ENCODE measurements at places on chromosomes 16 and 17.

GRCh38 chr17:7290685-7291084 lies 3.8 kb downstream of the YBX2 start:
- DNase-seq: no peak

GRCh38 chr17:81648013-81648706 lies 8.2 kb downstream of the PDE6G start:
- no peak for DNase-seq

DNA sequence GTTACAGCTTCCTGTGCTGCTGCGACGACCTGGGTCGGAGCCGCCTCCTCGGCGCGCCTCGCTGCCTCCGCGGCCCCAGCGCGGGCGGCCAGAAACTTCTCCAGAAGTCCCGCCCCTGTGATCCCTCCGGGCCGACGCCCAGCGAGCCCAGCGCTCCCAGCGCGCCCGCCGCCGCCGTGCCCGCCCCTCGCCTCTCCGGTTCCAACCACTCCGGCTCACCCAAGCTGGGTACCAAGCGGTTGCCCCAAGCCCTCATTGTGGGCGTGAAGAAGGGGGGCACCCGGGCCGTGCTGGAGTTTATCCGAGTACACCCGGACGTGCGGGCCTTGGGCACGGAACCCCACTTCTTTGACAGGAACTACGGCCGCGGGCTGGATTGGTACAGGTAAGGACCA lies 746 bp downstream of the HS3ST2 start:
- DNase-seq: no peak

- DNase-seq: no peak
Observed at GRCh38 chr17:44170499-44171201, at the start of gene ASB16. Gene ASB16 (plus strand): TSS chr17:44170704. CDS start chr17:44170790, 86 bp downstream.

DNA sequence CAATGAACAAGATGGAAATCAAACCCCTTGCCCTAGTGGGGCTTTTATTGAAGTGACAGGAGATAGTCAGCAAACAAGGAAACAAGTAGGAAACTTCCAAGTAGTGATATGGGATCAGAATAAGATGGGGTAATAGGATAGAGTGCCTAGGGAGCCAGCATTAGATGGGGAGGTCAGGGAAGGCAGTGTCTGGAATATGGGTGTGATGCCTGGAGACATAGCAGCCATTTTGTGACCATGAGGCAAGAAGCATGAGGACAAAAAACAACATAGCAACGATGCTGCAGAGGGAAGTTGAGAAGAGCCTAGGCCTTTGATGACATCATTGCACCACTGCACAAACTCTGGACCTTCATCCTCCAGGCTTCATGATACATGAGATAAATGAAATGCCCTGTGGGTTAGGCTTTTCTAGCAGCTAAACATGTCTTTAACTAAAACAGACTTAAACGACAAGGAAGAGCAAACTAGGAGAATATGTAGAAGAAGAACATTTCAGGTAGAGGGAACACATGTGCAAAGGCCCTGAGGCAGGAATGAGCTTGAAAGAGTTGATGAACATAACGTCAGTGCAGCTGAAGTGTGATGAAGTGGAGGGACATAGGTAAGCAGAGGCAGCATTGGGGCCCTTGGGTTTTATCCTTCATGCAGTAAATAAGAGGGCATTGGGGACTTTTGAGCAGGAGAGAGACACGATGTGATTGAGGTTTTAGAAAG lies 18.2 kb upstream of the TMEM11 start:
- no peak for DNase-seq

DNA sequence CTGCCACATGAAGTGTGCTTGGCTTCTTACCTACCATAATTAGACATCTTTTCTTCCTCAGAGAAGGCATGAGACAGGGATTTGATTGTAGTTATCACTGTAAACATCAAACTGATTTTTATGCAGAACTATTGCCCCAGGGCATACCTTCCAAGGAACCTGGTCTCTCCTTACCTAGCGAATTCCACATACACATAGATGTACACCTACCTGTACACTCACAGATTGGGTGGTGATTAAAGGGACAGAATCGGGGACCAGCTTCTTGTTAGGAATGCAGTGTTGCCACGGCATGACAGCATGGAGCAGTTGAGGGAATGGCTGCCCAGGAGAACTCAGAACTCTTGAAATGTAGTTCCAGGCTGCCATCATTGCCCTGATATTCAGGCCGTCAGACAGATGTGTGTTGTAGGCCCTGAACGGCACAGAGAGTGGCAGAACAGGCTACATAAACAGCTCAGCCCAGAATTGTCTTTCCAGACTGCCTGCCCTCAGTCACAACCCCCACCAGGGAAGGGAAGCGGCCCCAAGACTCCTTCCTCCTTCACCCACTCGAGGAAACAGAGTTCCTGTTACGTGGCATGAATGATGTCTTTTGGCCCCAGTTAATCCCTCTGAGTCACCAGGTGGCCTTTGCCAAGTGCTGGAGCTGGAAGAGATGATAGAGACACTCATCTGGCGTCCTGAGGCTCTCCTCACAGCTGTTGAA lies 17.8 kb upstream of the NAGLU start:
- DNase-seq: peak; percentile 58

DNA sequence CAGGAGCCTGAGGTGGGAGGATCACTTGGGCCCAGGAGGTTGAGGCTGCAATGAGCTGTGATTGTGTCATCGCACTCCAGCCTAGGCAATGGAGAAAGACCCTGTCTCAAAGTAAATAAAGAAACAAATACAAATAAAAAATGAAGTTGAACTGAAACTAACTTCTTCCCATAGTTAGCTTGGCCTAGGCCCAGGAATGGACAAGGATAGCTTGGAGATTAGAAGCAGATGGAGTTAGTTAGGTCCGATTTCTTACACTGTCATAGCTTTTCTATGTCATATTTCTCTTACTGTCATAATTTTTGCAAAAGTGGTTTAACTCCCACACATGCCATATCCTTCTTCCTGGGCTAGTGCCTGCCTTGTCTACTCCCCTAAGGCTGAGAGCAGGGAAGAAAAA lies 154.7 kb upstream of the CACNG3 start:
- no peak for DNase-seq

DNA sequence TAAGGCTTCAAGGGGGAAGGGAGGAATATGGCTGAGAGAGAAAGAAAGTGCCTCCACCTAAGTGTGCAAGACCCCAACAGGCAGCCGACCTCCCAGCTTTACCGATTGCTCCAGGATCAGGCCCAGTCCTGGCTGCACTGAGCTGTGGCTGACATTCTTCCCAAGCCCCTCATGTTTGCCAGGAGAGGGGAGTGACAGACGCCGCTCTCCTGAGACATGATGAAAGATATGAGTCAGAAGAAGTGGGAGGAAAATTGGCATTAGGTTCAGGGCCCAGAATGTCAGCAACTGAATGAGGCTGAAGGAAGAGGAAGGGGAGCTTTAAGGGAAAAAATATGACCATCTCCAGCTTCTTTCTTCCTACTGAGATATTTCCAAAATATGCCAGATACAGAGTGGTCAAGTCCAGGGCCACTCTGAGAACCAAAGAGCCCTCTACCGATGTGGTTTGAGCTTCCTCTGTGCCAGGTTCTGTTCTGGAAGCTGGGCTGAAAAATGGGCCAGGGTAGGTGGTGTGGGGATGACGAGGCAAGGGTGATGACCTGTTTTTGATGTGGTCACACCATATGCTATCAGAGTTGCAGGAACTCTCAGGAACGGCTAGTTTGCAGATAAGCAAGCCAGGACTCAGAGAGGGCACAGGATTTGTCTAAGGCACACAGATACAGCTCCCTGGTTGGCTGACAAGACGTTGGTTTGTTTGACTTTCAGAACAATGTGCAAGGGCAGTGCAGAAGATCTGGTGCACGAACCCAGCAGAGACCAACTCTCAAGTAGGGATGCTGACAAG lies 176.7 kb downstream of the SOX9 start:
- peak; percentile 80 for DNase-seq

DNA sequence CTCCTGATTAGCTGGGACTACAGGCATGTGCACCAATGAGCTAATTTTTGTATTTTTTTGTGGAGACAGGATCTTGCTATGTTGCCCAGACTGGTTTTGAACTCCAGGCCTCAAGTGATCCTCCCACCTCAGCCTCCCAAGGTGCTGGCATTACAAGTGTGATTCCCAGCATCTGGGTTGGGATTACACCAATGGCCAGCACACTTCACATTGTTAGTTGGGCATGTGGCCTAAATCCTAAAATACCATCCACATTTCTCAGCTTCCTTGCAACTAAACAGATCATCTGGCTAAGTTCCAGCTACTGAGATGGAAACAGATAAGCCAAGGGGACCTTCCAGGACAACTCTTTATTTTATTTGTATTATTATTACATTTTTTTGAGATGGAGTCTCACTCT lies 9.9 kb downstream of the RABEP2 start:
- DNase-seq: no peak

DNA sequence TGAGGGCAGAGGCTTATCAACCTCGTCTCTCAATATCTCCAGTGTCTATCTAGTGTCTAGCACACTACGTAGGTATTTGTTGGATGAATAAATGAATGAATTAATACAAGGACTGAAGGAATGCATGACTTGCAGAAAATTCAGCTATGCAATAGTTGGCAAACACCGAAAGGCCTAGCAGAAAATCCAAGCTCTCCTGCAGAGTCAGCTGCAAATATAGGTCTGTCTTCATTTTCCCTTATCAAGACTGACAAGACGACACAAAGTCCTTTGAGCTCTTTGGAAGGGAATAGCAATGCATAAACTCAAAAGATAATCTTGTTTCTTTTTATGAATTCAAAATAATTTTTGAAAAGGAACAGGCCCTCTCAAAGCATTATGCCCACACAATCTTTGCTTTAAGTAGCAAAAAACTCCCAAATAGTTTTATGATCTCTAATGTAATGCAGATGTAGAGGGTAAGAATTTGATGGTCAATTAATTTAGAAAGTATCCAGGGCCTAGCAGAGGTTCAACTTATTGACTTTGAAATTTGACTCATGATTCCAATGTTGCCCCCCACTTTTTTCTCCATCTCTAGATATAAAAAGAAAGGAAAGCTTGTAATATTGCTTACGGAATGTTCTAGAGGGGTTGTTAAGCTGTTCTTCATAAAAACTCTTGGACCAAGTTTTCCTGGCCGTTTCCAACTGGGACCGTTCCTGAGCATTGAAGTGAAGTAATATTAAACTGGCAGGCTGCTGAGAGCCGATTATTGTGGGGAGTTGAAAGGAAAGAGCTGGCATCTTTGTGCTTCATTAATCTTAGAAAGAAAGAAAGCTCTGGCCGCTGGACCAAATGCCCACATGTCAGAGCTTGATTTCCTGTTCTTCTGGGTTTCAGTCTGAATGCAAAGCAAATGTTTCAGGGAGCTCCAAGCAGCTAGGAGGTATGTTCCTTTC lies 227.3 kb downstream of the HS3ST3A1 start:
- DNase-seq: no peak

- peak; percentile 91 for DNase-seq
Observed at GRCh38 chr17:33871720-33872540, 383.2 kb upstream of the CCL2 start.

GRCh38 chr16:56300891-56301850 lies 109.9 kb downstream of the GNAO1 start:
- no peak for DNase-seq

DNA sequence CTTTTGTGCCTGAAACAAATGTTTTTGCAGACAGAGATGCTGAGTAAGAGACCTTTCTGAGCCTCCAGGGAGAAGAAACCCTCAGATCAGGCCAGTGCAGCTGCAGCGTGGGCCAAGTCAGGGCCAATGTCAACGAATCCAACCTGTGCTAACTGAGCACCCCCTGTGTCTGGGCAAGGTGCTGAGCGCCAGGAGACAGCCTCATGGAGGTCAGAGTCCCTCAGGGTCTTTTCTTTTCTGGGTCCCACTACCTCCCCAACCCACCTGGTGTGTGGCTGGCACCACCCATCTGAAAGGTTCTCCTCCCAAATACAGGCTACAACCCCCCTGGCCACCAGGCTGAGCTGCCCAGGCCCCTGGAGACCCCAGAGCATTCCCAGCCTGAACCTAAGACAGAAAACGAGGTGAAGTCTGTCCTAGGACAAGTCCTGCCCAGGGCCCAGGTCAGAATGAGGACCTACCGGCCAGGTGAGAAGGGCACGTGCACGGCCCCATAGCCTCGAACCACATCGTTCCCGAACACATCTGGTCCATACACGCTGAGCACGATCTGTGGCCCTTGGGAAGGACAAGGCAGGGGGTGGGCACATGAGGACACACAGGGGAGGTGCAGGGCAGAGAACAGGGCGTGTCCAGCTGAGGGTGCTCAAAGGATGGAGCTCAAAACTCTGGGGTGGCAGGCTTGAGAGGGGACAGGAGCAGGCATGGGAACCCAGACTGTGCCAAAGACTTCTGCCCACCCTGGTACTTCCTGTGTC lies 15.0 kb downstream of the B9D1 start:
- no peak for DNase-seq

DNA sequence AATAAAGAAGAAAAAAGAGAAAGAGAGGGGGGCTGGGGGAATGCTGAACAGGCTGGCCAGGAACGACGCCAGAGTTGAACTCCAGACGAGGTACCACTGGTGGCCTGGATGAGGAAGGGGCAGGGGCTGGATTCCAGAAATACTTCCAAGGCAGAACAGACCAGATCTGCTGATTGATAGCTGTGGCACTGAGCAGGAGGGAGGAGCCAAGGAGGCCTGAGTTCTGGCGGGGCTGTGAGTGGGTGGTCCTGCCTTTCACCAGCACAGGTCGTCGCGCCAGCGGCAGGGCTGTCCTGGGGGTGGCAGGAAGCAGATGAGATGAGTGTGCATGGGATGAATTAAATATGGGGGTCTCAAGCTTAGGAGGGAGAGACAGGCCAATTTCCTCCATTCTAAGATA lies 5.5 kb downstream of the CCDC42 start:
- no peak for DNase-seq

DNA sequence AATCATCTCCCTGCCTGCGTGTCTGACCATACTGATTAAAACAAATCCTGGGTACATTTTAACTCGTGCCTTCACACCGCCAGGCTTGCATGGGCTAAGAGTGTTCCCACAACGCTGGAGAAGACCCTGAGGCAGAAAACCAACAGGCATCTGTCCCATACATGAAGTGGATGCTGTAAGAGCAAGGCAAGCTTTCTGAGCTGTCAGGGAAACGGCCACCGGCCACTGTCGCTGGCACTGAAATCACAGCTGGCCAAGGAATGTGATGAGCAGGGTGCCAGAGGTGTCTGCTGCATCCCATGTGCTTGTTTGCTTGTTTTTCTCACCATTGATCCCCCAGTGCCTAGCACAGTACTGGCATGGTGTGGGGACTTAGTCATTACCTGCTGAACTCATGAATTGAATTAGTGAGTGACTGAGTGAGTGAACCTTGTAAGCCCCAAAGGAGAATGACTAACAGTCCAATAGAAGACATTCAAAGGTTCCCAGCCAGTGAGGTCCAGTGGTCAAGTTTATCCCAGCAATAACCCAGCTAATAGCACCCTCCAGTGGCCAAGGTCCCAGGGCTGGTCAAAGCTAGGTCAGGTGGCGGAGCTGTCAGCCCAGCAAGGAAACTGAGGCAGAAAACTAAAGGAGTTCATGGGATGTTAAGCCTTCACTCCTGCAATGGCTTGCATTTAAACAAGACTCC lies 92.7 kb upstream of the CDH5 start:
- DNase-seq: peak; percentile 19
